ENCODE measurements at places on chromosomes 1 and 21. TPM values are rescaled to one million over a fixed set of nuclear protein-coding genes. Genes with fewer than 3 reads are reported as not detected.

GRCh38 chr1:65606426-65606825 is 186.0 kb downstream of the LEPR start:
- no peaks in the 10 kb centered on the region for H3K4me1 ChIP-seq
- no peak overlapping the region for H3K27ac ChIP-seq
- H3K27me3 ChIP-seq, result no peaks in the 10 kb centered on the region

GRCh38 chr1:216499581-216500272 is 76.5 kb upstream of the USH2A start:
- H3K4me3 ChIP-seq, result no peak overlapping the region
- no peaks in the 10 kb centered on the region for H3K36me3 ChIP-seq
- H3K4me1 ChIP-seq, result no peaks in the 10 kb centered on the region
- no peaks in the 10 kb centered on the region for H3K27me3 ChIP-seq

The PDZK1IP1 gene
- 28.3 TPM for total RNA-seq

DNA sequence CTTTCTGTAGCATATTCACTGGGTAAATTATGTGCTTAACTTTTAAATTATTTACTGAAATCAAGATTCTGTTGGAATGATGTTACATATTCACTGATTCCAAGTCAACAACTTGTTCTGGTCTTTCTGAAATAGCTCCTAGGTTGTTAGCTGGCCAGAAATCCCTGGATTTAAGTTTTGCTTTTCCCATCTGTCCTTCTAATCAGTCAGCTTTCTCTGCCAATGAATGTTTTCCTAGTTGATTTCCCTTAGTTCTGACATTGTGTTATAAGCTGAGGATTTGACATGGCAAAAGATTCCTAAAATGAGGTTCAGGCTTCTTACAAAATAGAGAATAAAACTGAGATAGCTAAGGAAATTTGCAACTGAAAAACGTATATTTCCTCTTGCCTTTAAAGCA is 1479.6 kb downstream of the MRPL39 start:
- no peaks in the 10 kb centered on the region for H3K36me3 ChIP-seq
- no peaks in the 10 kb centered on the region for H3K4me1 ChIP-seq
- no peak overlapping the region for H3K4me3 ChIP-seq
- no peaks in the 10 kb centered on the region for H3K27me3 ChIP-seq
- no peak for DNase-seq
- H3K27ac ChIP-seq, result no peak overlapping the region

- no peaks in the 10 kb centered on the region for H3K27me3 ChIP-seq
- DNase-seq, result no peak
- H3K4me3 ChIP-seq, result no peak overlapping the region
- H3K27ac ChIP-seq, result no peak overlapping the region
- H3K36me3 ChIP-seq, result no peaks in the 10 kb centered on the region
Measured at GRCh38 chr1:38784452-38785284, 74.9 kb downstream of the RRAGC start.

- H3K27me3 ChIP-seq, result no peaks in the 10 kb centered on the region
- H3K4me1 ChIP-seq, result peaks cover 30% of the 10 kb centered on the region
- H3K4me3 ChIP-seq, result no peak overlapping the region
- DNase-seq, result no peak
- H3K27ac ChIP-seq, result peak overlapping the region; percentile 6
Measured at GRCh38 chr21:45080639-45081414, 6.4 kb downstream of the ADARB1 start.

All from upper lobe of left lung (tissue), 6 donors.